ENCODE measurements at places on chromosomes 6 and 20.

- no peak for DNase-seq
These were observed 18.3 kb upstream of the GTSF1L start for GRCh38 chr20:43744966-43745730.

- DNase-seq: no peak
These were observed 71.2 kb downstream of the SESN1 start for GRCh38 chr6:109023356-109023925.

- peak; percentile 55 for DNase-seq
These were observed 76.5 kb downstream of the QKI start for GRCh38 chr6:163490826-163491577.

GRCh38 chr6:28205879-28206278, 19.2 kb upstream of the ZSCAN9 start:
- no peak for DNase-seq

DNA sequence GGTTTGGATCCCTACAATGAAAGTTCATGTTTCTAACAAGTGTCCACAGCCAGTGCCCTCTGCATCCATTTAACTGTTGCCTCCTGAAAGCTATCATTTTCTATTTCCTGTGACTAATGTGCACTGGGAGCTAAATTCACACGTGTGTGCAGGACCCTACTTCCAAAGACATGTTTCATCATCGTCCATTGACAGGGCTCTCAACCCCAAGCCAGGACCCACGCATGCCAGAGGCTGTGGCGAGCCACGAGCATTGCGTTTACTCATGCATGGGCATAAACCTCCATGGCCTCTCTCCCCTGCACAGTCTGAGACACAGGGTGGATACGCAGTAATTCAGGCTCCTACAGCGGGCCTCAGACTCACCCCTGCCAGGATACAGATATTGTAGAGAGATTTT, 153.2 kb downstream of the MAFB start:
- no peak for DNase-seq

DNA sequence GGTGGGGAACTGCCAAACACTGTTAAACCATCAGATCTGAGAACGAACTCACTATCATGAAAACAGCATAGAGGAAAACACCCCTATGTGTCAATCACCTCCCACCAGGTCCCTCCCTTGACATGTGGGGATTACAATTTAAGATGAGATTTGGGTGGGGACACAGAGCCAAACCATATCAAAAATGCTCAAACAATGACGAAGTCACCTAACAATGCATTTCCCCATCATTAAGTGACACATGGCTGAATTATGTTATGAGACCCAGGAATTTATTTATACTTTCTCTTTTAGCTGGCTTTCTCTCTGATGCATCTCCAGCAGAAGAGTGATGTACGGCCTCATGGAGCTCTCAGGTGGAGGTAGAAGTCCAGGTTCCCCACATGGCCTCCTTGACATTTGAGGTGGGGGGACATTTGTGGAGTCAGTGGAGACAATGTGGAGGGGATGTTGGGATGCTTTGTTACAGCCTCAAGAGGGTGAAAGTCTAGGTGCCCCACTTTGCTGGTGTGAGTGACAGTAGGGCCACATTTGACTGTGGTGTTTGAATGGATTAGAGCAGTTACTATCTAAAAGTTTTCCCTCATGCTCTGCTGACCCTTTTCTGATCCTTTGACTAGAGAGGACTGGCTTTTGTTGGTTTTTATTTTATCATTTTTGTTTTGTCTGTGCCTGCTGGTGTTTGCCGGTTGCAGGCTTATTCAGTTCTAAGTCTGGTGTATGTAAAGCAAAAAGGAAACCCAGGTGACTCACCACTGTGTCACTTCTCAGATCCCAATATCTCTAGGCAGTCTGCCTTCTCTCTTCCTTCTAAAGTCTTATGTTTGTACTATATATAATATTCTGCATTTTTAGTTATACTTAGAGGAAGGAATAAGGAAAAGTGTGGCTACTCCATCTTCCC, 18.5 kb upstream of the DCBLD1 start:
- peak; percentile 76 for DNase-seq

- peak; percentile 67 for DNase-seq
These were observed 6.3 kb downstream of the MAPK14 start for GRCh38 chr6:36033935-36034334.

DNA sequence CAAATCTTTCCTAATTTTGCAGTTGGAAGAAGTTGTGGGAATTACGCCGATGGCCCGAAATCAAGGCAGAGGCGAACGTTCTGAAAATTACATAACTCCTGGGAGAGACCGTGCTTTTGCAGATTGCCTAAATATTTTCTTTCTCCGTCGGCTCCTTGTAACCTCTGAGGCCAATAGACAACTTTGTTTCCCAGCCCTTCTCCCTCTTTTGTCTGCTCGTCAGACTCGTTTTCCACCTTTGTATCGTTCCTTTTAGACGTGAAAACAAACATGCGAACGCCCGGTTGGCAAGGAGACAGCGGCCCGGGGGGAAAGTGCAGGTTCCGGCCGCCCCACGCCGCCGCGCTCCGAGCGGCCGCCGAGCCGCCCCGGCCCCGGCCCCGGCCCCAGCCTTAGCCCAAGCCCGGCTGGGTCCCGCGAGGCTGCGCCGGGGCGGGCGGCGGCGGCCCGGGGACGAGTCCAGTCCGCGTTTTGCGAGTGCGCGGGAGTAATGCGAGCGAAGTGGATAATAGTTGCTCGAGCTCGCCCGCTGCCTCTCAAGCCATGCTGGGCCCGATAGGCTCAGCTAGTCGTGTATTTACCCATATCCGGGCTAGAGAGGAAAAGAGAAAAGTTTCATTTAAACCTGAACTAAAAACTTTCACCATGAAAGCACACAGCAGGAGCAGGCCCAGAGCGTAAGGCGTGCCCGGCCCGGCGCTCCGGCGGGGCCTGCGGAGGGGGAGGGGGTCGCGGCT, at the start of gene ARID1B:
Gene ARID1B, plus strand, starts transcription at position 539 of the 737 bp plus-strand sequence. CDS start 303 bp downstream, outside the sequence.
- peak; percentile 89 for DNase-seq

GRCh38 chr6:127192911-127193541, 73.6 kb upstream of the RNF146 start:
- peak; percentile 75 for DNase-seq

DNA sequence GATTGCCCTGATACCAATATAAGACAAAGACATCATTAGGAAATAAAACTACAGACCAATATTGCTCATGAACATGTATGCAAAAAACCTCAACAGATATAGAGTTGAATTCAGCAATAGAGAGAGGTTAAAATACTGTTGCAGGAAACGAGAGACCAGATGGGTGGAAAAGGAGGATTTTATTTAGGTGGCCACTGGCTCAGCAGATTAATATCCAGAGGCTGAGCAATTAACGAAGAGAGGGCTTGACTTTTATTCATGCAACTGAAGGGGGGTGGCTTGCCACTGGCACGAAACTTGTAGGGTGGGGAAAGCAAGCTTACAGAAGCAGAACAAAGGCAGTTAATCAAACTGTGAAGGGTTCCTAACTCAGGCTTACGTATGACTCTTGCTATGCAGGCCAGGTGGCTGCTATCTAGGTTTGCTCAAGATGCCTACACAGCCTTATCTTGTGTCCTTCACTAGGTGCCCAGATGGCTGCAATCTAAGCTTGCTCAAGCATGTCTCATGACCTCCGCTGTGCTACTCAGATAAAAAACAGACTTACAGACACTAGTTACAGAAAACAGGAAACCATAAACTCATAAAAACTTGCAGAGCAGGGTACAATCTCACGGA, 126.4 kb downstream of the MMUT start:
- peak; percentile 70 for DNase-seq

GRCh38 chr20:38277285-38277684, 16.8 kb upstream of the KIAA1755 start:
- peak; percentile 22 for DNase-seq

DNA sequence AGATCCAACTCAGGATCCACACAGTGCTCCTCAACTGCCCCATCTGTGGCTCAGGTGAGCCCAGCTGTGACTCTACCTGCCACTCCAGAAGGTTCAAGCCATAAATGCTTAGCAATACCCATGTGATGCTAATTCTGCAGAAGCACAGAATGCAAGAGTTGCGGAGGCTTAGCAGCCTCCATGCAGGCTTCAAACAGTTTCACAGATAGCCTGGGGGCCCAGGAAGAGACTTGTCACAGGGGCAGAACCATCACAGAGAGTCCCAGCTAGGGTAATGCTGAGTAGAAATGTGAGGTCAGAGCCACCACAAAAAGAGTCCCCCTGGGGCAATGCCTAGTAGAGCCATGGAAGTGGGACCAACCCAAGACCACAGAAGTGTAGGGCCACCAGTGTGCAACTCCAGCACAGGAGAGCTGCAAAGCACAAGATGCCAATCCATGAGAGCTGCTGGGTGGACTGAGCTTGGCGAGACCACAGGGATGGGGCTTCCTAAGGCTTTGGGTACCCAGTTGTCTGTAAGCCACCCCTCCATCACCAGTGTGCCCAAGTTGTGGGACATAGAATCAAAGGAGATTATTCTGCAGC, 283.9 kb downstream of the UBE3D start:
- no peak for DNase-seq

All from mesenchymal stem cell (in vitro differentiated cells and primary cell).